ENCODE measurements at places on chromosomes 13 and 19. TPM values are rescaled to one million over a fixed set of nuclear protein-coding genes. Genes with fewer than 3 reads are reported as not detected.
A peak's percentile ranks its signal among the peaks of the same experiment; 100 is the strongest.

DNA sequence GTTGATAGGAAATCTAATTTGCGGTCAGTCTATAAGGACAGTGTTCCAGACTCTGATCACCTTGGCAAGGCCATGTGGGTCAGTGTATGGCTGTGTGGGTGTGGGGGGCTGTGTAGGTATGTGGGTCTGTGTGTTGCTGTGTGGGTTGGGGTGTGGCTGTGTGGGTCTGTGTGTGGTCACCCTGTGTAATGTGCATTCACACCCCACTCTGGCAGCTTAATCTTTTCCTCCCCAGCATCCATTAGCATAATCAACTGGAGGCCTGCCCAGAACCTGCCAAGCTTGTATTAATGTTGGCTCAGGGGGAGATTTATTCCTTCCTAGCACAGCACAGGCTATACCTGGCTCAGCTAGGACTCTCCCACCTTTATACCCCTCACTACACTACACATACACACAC is 203.2 kb downstream of the TUBA3C start:
- H3K4me3 ChIP-seq, result no peak overlapping the region
- H3K36me3 ChIP-seq, result peaks cover 21% of the 10 kb centered on the region
- no peaks in the 10 kb centered on the region for H3K27me3 ChIP-seq
- no peaks in the 10 kb centered on the region for H3K4me1 ChIP-seq

DNA sequence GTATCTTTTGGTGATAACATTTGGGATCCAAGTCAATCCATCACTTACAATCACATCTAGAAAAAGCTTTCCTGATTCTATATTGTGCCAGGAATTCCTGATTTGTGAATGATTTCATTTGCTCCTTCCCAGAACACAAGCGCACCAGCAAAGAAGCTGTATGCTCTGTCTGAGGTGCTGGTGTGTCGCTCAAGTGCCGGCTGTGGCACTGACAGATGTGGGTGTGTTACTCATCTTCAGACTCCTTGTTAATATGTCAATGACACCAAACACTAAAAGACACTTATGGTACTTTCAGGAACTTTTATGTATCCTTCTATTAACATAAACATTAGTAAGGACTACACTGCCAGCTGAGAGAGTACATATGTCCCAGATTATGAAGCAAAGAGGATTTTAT is 429.1 kb downstream of the ITGBL1 start:
- H3K4me3 ChIP-seq, result no peak overlapping the region
- H3K27me3 ChIP-seq, result no peaks in the 10 kb centered on the region

- H3K27ac ChIP-seq, result no peak overlapping the region
- H3K4me1 ChIP-seq, result no peaks in the 10 kb centered on the region
- peak overlapping the region; percentile 76 for H3K4me3 ChIP-seq
- no peaks in the 10 kb centered on the region for H3K36me3 ChIP-seq
- DNase-seq, result no peak
Observed at GRCh38 chr19:2059422-2060201, 8.6 kb upstream of the MKNK2 start.

Gene EBI3
- 1.2 TPM for total RNA-seq

DNA sequence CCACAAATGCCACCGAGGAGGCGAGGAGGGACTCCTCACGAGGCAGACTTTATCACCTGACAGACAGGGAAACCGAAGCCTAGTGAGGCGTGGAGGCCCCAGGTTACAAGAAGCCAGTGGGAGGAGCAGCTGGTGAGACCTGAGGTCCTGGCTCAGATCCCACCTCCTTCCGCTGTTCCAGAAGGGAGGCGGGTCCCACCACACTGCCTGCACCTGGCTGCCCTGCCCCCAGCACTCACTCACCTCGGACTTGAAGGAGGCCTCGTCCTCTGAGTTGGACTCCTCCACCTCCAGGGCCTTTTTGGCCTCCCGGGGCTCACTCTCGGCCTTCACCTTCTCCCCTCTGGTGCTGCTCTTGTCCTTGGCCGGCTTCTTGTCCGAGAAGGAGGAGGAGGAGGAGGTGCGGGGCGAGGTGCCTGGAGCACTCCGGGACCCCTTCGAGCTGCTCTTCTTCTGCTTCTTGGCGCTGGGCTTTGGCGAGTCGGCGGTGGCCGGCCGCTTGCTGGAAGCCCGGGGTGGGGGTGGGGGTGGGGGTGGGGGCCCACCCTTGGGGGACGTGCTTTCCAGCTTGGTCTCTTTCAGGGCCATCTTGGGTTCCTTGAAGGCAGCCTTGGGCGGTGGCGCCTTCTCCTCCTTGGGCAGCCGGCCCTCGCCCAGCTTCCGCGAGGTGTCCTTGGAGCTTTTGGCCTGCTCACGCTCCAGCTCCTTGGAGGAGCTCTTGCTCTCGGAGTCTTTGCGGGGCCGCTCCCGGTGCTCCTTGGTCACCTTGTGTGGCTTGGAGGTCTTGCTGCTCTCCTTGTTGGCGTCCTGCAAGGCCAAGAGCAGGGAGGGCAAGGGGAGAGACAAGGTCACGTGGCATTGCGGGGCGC is 57.7 kb downstream of the MLLT1 start:
- no peaks in the 10 kb centered on the region for H3K4me1 ChIP-seq
- no peaks in the 10 kb centered on the region for H3K27me3 ChIP-seq
- peaks cover 23% of the 10 kb centered on the region for H3K36me3 ChIP-seq
- no peak for DNase-seq
- no peak overlapping the region for H3K27ac ChIP-seq

DNA sequence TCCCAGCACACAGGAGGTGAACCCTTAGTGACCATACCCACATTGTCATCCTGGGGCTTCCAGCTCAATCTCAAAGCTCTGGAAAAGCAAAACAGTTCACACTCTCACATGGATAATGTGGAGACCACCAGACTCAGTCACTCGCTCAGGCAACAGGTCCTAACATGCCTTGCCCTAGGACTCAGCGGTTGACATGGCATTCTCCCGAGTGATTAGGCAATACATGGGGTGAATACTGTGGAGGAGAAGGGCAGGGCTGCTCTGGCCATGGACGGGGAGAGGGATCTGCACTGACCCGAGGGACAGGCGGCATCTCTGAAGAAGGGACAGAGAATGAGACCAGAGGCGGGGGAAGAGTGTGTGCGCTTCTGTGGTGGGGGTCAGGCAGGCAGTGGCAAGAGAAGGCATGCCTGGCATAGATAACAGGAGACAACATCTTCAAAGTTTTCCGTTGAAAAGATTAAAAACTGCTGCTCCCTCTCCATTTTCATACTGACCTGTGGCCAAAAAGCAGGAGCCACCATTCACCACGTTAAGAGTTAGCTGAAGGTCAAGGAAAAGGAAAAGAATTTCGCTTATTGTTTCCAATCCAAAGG is 44.5 kb upstream of the EPHX3 start:
- H3K36me3 ChIP-seq, result peaks cover 17% of the 10 kb centered on the region
- peaks cover 3% of the 10 kb centered on the region for H3K4me1 ChIP-seq
- no peaks in the 10 kb centered on the region for H3K27me3 ChIP-seq

Gene FUT3
- total RNA-seq, result not detected

- H3K36me3 ChIP-seq, result no peaks in the 10 kb centered on the region
- DNase-seq, result no peak
- peaks cover 6% of the 10 kb centered on the region for H3K4me1 ChIP-seq
- no peaks in the 10 kb centered on the region for H3K27me3 ChIP-seq
Observed at GRCh38 chr13:50162001-50162400, 146.8 kb downstream of the KCNRG start.

DNA sequence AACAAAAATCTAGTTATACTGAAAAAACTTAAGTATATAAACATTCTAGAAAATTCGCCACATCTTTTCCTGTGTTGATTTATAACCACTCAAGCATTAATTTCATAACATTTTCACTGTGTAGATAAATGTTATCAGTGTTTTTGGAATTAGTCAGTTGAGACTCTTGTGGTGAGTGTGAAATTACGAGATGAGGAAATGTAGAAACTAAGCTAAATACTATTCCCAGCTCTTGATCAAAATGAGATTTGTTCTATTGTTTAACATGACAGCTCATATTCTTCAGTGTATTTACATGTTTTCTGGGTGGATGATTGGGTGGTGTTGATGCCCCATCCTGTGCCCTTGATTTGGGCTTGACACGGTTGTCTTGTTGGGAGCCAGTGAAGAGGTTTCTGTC is 406.8 kb downstream of the DACH1 start:
- H3K27me3 ChIP-seq, result no peaks in the 10 kb centered on the region
- H3K36me3 ChIP-seq, result no peaks in the 10 kb centered on the region
- no peak overlapping the region for H3K4me3 ChIP-seq
- DNase-seq, result no peak
- H3K27ac ChIP-seq, result no peak overlapping the region
- H3K4me1 ChIP-seq, result no peaks in the 10 kb centered on the region

Gene CYP4F2
- total RNA-seq, result not detected

- H3K4me1 ChIP-seq, result no peaks in the 10 kb centered on the region
- H3K36me3 ChIP-seq, result peaks cover 30% of the 10 kb centered on the region
- H3K27ac ChIP-seq, result no peak overlapping the region
- no peaks in the 10 kb centered on the region for H3K27me3 ChIP-seq
- no peak for DNase-seq
Observed at GRCh38 chr13:28248080-28248479, 109.7 kb downstream of the PAN3 start.

Gene PROZ
- not detected for total RNA-seq

All from H9 (cell line).